Prostate gland (tissue), 2 donors: ENCODE measurements at places on chromosomes 16 and 17.
A peak's percentile ranks its signal among the peaks of the same experiment; 100 is the strongest.

GRCh38 chr17:5871666-5872065 lies 198.5 kb upstream of the WSCD1 start:
- no peak for DNase-seq

GRCh38 chr16:31036691-31037090 lies 3.3 kb downstream of the STX4 start:
- no peak for DNase-seq

DNA sequence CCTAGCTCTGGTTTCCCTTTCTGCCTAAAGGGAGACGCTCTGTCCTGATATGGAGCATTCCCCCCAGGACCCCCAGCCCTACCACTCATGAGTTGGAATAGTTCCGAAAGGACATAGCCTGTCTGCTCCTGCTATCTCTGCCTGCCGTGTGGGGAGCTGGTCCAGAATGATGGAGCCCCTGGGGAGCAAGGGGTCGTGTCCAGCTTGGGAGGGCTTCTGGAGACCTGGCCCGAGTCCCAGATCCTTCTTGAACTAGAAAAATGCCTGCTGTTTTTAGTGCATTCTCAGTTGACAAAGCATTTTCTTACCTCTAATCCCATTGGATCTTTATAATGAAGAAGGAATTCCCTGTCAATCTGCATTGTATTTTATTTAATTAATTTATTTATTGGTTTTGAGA lies 9.1 kb upstream of the GRN start:
- no peak for DNase-seq

GRCh38 chr17:32515677-32516383 lies 29.0 kb downstream of the CDK5R1 start:
- no peak for DNase-seq

- DNase-seq = no peak
Observed at GRCh38 chr17:47844227-47844626, 3.2 kb upstream of the SCRN2 start.

DNA sequence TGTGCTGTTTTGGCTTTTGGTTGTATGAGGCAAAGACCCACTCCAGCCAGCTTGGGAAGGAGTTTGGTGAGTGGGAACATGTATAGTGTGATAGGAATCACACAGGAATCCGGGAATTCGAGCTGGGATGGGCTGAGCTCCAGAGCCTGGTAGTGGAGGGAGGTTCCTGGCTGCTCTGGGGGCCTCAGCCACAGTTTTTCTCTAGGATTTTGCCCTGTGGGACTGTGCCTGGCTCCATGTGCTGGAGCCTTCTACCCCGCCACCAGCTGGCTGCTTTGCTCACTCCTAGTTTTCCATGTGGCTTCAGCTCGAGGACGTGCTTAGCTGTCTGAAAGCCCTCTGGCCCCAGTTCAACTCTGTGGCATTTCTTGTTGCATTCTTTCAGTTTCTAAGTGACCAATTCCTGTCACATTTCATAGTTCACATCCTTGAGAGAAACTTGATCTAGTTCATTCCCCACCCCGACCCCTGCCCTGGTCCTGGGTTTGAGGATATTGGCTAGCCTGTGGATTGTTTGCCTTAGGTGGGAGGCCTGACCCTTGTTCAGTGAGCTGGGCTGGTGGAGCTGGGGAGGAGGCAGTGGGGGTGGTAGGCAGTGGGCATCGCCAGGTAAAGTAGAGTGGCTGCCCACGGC lies 5.0 kb downstream of the SEC14L1 start:
- DNase-seq = peak; percentile 30

- DNase-seq = no peak
Observed at GRCh38 chr17:10018461-10018891, 113.4 kb upstream of the RCVRN start.

- no peak for DNase-seq
Observed at GRCh38 chr17:15363702-15364101, 22.3 kb upstream of the TEKT3 start.

- no peak for DNase-seq
Observed at GRCh38 chr16:56618138-56618537, 7.4 kb upstream of the MT1E start.

- no peak for DNase-seq
Observed at GRCh38 chr17:38617967-38618760, 12.4 kb upstream of the SRCIN1 start.

- no peak for DNase-seq
Observed at GRCh38 chr17:27327397-27327796, 33.5 kb downstream of the WSB1 start.

- no peak for DNase-seq
Observed at GRCh38 chr16:20259541-20259940, 67.8 kb downstream of the GP2 start.

DNA sequence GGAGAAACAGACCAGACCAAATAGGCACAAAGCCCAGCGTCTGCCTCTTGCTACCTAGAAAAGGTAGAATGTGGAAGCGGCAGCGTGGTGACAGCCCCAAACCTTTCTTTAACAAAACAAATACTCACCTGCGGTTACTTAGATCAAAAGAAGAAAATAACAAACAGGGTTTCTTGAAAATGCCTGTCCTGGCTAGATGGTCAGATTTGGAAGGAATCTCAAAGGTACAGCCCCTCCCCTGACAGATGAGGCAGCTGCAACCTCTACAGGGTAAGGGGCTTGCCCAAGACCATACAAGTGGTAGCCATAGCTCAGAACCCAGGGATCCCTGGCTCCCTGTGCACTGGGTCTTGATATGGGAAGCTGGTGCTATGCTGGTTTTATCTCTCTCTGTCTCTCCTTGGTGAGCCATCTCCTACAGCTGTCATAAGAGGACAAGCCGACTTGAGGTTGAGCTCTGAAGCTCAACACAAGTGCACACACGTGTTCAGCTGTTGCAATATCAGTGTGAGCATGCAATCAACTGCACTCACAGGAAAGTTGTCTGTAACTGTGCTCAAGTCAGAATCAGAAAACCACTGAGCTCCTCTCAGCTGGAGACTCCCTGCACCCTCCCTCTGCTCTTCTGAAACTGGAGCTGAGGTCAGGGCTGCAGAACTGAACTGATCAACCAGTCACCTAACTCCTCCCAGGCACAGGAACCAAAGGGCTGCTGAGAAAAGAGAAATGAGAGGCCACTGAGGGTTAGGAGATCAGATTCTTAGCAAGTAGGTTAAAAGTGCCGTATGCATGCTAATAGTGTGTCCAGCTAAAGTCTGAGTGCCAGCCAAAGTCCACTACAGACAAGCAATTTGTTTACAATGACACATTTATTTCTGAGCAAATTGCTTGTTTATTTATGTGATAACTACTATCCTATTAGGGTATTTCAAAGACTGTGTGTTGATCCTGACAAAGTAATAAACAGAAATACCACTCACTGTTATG lies 6.1 kb upstream of the RNF157 start:
- no peak for DNase-seq

DNA sequence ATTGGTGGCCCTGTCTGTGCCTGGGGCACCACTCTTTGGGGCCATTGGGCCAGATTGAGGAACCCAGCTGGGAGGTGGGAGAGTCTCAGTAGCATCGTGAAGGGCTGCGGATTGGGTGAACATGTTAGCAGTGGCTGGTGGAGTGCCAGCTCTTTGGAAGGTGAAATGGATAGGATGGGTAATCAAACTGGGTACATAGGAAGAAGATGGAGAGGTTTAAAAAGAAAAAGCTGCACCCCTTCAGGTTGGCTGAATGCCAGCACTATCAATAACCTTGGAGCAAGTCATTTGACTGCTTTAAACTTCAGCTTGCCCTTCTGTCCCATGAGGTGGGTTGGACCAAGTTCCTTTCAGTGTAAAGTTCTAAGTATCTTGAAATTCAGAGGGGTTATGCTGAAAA lies 95.0 kb downstream of the RPTOR start:
- no peak for DNase-seq

- DNase-seq = no peak
Observed at GRCh38 chr16:28089205-28089991, 25.9 kb upstream of the GSG1L start.

DNA sequence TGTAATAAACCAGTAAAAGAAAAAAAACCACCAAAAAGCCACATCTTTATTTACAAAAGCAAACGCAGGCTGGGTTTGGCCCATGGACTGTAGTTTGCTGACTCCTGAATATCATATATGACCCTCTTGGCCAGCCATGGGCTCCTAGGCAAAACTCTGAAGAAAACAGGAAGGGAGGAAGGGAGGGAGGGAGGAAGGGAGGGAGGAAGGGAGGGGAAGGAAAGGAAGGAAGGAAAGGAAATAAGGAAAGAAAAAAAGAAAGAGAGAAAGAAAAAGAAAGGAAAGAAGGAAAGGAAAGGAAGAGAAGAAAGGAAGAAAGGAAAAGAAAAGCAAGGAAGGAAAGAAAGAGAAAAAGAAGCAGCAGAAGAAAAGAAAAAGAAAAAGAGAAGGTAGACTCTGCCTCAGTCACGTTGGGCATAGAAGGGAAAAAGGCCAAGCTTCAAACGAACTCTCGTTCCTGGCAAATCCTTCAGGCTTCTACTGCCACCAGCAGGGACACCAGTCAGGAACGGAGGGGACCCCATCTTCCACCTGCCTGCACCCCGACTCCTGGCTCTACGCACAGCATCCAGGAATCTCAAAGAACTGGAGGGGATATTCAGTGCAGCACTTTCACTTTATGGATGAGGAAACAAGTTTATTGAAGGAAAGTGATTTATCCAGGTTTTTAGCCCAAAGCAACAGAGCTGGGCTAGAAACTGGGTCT lies 22.1 kb downstream of the CDC42EP4 start:
- no peak for DNase-seq

GRCh38 chr16:5028950-5029475 lies 4.7 kb downstream of the NAGPA start:
- no peak for DNase-seq

- DNase-seq = no peak
Observed at GRCh38 chr16:85449885-85450245, 163.3 kb upstream of the GSE1 start.

- no peak for DNase-seq
Observed at GRCh38 chr17:29021226-29021625, 15.4 kb upstream of the SEZ6 start.

- DNase-seq = no peak
Observed at GRCh38 chr16:24102209-24102660, 153.9 kb upstream of the CACNG3 start.

DNA sequence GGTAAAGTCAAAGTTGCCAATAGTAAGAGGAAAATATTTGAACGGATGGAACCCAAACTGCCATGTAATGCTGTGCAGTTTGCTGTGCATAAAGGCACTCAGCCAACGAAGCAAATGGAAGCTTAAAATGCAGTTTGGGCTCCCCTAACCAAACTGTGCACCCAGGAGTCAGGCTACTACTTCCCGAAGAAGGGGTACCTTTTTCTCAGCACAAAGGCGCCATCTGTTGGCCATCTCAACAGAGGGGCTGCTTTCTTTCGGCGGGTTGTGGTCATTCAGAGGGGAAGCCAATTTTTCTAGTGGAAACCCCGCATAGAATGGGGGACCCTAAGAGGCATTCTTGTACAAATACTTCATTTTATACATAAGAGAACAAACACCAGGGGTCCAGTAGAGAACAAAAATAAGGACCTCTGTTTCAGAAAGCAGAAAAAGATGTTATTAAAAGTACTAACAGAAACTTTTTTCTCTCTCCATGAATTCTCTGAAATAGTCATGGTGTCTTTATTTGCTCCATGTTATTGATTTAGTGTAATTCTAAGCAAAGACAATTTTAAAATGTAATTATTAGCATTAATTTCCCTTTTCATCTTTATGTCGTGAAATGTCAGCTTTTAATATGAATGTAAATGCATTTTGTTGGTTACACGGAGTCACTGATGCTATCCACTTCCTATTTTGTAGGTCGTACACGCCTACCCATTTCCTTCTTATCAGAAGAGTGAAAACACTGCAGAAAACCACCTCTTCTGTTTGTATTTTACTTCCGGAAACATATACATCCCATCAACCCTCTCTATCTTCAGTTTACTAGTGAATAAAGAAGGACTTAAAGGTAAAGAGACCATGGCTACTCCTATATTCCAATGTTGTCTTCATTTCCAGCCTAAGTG lies 453.3 kb downstream of the KCNJ2 start:
- DNase-seq = no peak

- no peak for DNase-seq
Observed at GRCh38 chr16:64253096-64253495, 868.8 kb downstream of the CDH11 start.

DNA sequence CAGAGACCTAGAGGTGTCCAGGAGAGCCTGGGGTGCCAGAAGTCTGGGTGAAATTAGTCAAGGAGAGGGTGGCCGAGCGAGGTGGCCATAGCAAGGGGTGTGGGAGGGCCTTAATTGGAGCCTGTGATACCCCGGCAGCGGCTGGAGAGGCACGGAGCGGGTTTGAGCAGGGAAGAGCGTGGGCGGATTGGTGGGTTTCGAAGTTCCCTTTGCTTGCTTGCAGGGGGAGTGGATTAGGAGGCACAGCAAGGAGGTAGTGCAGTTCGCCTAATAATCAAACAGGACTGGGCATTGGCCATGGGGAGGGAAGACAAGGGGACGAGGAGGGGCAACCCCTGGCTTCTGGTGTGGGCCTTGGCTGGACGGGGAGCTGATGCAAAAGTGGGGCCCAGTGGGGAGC lies 5.4 kb upstream of the FAM83G start:
- no peak for DNase-seq

DNA sequence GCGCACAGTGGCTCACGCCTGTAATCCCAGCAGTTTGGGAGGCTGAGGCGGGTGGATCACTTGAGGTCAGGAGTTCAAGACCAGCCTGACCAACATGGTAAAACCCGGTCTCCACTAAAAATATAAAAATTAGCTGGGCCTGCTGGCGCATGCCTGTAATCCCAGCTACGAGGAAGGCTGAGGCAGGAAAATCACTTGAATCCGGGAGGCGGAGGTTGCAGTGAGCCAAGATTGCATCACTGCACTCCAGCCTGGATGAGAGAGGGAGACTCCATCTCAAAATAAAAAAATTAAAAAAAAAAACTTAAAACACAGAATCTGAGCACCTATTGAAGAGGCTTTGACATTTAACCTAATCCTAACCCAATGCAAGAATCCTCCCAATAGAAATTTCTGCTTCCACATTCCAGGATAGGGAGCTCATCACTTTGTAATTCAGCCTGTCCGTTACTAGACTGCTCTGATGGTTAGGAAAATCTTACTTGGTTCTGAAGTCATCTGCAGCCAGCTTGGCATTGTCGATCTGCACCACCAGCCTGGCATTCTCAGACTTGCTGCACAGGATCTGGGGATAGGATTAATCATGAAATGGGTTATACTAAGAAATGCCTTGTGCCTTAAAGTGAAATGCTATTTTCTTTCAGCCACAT lies 2.1 kb downstream of the KRT33B start:
- DNase-seq = no peak
